ENCODE measurements at places on chromosomes 1 and 21.
A peak's percentile ranks its signal among the peaks of the same experiment; 100 is the strongest.

- no peak for DNase-seq
Measured at GRCh38 chr1:88210103-88210787, 473.8 kb upstream of the PKN2 start.

DNA sequence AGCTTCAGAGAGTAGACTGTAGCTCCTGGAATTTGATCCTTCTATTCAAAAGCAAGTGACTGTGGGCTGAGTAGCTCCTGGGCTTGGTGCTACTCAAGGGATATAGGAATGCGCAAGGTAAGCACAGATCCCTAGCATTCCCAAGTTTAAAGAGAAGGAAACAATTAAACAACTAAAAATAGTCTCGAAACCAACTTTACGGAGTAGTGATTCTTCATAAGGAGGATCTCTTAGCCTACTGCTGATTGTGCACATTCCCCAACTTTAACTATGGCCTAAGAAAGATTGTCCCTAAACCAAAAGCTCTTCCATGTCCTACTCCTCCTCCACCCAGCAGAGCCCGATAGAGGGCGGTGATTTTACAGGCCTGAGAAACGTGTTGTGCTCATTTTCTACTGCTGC is 226.5 kb upstream of the CAMK1G start:
- no peak for DNase-seq

DNA sequence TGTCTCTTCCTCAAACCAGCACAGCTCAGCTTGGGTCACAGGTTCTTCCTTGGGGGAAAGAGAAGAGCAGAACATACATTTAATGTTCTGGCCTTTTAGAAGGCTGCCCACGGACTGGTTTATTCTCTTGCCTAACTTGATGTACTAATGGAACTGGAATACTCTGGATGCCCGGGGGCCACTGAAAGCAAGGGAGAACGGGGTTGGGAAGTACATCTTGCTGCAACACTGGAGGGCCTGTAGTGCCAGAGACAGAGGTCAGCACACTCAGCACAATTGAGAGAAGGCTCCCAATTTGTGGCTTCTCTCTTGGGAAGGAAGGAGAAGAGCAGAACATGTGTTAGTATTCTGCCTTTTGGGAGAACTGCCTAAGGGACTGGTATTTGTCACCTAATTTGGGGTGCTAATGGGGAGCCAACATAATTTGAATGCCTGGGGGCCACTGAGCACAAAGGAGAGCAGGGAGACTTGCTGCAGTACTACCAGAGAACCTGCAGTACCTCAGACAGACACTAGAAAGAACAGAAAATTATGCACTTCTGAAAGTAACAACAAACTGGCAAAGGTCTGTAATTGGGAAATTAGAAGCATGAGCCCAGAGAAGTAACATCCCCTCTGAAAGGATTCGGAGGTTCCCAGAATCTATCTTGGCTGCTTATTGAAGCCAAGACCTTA is 14.1 kb downstream of the ZNF691 start:
- no peak for DNase-seq

GRCh38 chr1:68969441-68969840 is 472.6 kb upstream of the DEPDC1 start:
- no peak for DNase-seq

- no peak for DNase-seq
Measured at GRCh38 chr1:193520472-193520871, 334.1 kb upstream of the B3GALT2 start.

DNA sequence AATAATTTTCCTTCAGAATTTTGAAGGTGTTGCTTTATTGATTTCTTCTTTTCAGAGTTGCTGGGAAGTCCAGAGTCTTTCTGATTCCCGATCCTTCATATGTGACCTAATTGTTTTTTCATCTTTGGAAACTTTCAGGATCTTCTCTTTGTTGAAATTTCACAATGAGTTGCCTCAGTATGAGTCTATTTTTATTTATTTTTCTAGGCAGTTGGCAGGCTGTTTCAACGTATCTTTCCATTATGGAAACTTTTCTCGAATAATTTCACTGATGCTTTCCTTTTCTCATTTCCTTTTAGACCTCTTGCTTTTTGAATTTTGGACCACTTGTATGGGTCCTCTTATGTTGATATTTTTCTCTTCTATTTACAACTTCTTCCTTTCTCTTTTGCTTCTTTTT is 354.3 kb downstream of the TGFB2 start:
- no peak for DNase-seq

- DNase-seq, result peak; percentile 25
Measured at GRCh38 chr1:241627453-241628259, 12.5 kb downstream of the CHML start.

DNA sequence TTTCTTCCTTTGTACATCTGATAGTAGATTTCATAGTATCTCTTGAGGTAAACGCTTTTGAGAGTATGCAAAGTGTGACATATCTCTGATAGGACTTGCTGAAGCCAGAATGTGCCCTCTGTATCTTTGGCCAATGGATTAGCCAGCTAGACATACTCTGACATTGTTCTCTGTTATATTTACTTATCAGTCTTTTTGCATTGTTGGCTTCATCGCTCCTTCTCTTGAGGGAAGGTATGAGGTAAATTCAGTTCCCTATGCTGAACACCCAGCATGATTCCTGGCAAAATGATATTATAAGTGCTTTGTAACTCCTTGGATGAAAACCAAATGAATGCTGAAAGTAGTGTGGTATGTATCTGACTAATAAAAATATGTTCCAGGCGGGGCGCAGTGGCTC is 163.2 kb upstream of the CACYBP start:
- no peak for DNase-seq

DNA sequence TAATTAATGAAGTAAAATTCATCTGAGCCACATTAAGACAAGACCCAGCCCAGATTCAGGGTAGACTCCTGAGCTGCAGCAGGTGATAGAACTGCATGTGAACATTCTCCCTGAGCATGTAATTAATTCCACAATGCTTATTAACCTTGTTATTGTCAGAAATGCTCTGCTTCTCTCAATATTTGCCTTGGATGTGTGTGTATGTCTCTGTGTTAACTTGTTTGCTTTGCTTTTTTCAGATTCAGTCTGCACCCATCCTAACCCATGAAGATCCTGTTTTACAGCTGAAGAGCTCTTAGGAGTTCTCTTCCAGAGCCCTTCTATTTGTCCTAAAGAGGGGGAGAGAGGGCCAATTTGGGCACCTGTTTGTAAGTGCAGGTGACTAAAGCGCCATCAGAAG is 143.2 kb upstream of the BMP8A start:
- DNase-seq, result no peak

DNA sequence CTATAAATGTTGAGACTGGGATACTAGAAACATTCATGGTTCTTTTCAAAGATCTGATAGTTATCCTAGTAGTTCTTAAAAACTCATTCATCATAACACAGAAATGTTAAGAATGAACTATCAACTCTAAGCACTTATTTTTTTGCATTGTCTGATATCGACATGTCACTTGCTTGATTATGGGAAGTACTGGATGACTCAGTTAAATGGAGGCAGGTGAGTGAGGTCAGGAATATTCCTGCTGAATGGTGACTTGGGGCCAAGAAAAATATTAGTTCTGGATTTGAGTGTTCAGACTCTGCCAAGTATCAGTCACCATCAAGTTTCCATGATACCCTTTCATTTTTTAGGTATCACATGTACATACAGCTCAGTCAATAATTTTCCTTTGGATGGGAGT is 63.6 kb downstream of the NEK7 start:
- no peak for DNase-seq

- no peak for DNase-seq
Measured at GRCh38 chr1:64864018-64864940, 102.1 kb downstream of the JAK1 start.

- no peak for DNase-seq
Measured at GRCh38 chr1:25731148-25731547, 68.8 kb upstream of the SELENON start.

Data from NCI-H1436 (cell line).